Heart left ventricle (tissue), 16 donors: ENCODE measurements at places on chromosomes 2 and 18.

GRCh38 chr2:171159372-171160118 is 1.1 kb downstream of the TLK1 start:
- peak; percentile 48 for DNase-seq

DNA sequence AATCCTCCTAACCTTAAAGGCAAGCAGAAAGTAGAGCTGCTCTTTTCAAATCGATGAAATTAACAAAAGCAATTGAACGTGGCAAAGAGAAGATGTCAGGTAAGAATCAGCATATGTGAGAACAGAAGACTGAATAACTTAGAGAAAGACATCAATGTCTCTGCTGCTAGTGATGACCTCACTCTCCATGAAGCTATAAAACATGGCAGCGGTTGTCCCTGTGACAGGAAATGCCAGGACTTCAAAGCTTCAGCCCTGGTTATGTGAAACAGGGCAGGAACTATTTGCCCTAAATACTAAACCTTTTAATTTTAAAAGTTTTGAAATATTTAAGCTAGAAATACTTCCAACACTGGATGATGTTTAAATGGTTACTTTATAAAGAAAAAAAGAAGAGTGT is 383.7 kb downstream of the XIRP2 start:
- no peak for DNase-seq

GRCh38 chr2:238466243-238466756 is 39.6 kb downstream of the ASB1 start:
- no peak for DNase-seq

- DNase-seq = no peak
Observed at GRCh38 chr2:124626993-124627392, 601.9 kb downstream of the CNTNAP5 start.

DNA sequence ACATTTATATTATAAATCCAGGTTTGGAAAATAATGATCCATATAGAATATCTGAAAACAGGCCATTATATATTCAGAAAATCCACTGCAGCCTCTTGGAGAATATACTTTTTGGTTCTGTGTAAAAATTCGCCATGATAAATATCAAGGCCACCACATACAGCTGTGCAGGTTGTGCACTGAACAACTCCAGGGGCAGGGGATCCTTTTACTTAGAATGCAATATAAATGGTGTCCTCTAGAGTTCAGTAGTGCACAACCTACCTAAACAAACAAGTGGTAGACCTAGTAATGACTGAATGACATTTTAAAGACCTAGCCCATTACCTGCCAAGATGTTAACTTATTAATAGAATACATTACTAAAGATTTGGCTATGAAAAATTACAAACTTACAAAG is 22.4 kb downstream of the MOGAT1 start:
- DNase-seq = no peak

GRCh38 chr2:42724886-42725285 is 39.0 kb downstream of the OXER1 start:
- DNase-seq = no peak

DNA sequence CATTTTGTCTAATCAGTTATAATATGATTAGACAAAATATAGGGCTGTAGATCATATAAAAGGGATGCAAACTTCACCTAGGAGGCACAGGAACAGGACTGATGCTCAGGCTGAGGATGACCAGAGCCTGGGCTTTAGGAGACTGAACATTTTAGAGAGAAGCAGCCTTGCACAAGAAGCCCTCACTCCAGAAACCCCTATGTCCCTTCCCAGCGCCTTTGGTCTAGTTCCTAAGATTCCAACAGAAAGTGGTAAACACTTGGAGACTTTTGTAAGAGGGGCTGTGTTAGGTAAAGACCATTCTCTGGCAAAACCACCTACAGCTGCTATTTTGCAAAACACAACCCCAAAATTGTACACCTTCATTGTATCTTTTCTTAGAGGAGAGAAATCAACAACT is 33.2 kb downstream of the GPATCH11 start:
- no peak for DNase-seq

DNA sequence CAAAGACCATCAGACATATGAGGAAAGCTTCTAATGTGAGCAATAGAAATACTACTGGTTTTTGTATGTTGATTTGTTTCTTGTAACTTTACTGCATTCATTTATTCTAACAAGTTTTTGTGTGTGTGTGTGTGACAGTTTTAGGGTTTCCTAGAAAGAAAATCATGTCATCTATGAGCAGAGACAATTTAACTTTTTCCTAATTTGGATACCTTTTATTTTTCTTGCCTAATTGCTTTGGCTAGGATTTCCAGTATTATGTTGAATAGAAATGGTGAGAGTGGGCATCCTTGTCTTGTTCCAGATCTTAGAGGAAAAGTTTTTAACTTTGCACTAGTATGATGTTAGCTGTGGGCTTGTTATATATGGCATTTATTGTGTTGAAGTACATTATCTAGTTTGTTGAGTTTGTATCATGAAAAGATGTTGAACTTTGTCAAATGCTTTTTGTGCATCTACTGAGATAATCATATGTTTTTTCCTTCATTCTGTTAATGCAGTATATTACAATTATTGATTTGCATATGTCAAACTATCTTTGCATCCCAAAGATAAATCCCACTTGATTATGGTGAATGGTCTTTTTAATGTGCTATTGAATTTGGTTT is 117.3 kb upstream of the CDC42EP3 start:
- no peak for DNase-seq

GRCh38 chr2:14675489-14675888 is 43.0 kb downstream of the LRATD1 start:
- DNase-seq = no peak

GRCh38 chr2:113370478-113371091 is 66.9 kb upstream of the ZNG1B start:
- peak; percentile 58 for DNase-seq

DNA sequence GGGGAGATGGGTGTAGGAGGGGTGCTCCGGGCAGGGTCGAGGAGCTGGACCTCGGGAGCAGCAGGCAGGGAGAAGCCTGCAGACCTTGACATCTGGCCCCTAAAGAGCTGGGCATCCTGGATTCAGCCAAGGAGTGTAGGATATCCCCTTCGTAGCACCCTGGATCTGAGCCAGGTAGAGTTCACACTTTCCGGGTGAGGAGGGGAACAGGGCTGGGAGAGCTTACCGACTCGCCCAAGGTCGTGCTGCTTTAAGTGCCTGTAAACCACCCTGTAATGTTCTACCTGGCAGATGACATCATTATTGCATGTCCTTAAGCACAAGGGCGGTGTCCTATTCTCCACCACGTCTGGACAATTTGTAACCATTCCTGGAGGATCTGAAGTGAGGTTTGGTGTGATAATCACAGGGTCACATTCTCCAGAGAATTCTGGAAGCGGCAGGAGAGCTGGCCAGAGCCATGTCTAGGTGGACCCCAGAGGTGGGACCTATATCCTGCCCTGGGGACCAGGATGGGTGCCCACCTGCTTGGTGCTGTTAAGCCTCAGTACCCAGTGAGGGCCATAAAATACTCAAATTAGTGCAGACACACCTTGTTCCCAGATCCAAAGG is 14.6 kb downstream of the ITM2C start:
- no peak for DNase-seq

DNA sequence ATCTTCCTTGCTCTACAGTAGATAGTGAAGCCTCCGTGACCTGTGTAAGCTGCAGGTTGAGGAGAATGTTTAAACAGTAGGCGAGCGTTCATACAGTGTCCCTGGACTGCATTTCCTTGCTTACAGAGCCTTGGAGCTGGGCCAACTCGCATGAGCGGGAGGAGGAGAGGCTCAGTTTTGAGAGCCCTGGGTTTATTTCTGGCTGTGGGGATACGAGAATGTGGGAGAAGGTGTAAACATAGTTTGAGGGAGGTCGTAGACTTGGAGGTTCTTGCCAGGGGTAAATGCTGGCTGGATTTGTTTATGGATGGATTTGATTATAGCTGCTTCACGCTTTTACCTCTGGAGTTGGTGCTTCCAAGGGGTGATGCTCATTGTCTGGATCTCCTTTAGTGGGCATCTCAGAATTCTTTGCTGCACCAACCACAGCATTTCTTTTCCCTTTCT is 20.8 kb downstream of the CRIM1 start:
- DNase-seq = peak; percentile 89

GRCh38 chr2:41966431-41966893 is 81.4 kb upstream of the PKDCC start:
- DNase-seq = peak; percentile 87

DNA sequence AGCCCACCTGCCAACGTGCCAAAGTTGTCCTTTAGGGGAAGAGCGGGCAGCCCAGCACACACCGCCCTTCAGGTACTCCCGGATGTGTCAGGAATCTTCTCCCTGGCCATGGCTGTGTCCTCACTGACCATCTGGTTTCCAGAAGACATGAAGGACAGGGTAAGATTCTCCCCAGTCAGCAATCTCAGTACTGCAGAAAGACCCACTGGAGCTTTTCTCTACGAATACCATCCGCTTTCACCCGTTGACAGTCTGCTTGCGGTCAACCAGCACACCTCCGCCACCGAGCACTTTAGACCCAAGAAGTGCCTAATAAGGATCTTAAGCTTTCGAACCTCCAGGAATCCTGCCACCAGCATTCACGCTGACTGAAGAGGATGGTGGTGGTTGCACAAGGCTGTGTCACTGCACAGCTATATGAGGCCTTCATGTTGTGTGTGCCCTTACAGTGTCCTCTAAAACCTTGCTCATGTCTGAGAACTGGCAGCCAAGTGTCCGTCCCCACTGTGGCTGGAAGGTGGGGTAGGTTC is 42.7 kb upstream of the ITM2C start:
- no peak for DNase-seq

GRCh38 chr2:55425431-55425831 is 5.8 kb upstream of the CCDC88A start:
- DNase-seq = no peak
